ENCODE measurements at places on chromosomes 11 and 22.
A peak's percentile ranks its signal among the peaks of the same experiment; 100 is the strongest.

GRCh38 chr11:47765086-47765485, 2.1 kb downstream of the FNBP4 start:
- no peak for DNase-seq

- no peak for DNase-seq
Measured at GRCh38 chr11:28448186-28448585, 340.0 kb downstream of the METTL15 start.

DNA sequence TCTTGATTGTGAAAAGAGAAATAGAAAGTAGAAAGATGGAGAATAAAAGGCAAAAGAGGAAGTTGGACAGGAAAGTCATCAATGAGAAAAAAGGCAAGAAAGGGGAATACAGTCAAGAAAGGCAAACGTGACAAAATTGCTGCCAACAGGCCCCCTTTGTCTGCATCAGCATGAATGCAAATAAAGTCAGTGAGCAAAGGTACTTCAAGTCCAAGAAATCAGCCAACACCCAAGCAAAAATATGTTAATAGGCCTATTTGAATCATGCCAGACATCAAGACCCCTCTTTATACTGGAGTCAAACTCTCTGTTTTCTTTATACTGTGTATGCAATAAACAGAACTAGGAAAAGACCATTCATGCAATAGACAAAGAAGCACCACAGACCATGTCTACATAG, 34.3 kb downstream of the GUCY1A2 start:
- DNase-seq: no peak

DNA sequence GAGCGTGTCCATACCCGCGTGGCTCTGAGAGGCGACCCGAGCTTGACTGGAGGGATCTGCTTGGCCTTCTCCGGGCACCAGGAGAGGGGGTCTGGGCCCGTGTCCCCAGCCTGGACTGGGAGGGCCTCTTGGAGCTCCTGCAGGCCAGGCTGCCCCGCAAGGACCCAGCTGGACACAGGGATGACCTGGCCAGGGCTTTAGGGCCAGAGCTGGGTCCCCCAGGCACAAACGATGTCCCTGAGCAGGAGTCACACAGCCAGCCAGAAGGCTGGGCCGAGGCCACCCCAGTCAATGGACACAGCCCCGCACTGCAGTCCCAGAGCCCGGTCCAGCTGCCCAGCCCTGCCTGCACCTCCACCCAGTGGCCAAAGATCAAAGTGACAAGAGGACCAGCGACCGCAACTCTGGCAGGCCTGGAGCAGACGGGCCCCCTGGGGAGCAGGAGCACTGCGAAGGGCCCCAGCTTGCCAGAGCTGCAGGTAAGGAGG, 38.2 kb downstream of the TRIOBP start:
- DNase-seq: peak; percentile 46

DNA sequence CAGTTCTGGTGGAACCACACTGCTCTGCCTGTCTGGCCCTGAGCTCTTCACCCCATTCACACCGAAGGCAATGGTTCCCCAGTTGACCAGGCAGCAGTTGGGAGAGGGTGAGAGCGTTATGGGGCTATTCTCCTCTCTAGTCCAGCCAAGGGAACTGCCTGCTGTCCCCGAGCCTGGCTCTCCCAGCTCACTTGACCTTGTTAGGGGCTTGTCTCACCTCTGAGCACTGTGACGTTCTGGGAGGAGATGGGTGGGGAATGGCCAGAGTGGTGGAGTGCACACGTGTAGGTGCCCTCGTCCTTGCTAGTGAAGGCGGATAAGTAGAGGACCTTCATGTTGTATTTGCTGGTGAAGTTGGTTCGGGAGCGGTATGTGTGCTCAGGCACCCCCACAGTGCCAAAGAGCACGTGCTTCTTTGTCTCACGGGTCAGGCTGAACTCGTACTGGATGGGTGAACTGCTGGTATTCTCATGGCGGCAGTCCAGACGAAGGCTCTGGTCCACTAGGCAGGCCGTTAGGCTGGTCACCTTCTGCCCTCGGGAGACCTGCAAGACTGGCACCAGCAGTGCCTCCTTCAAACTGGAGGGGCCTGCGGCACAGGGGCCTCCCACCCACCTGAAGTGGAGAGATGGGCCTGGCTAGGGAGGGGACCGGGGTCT, 3.0 kb downstream of the THY1 start:
- DNase-seq: no peak

DNA sequence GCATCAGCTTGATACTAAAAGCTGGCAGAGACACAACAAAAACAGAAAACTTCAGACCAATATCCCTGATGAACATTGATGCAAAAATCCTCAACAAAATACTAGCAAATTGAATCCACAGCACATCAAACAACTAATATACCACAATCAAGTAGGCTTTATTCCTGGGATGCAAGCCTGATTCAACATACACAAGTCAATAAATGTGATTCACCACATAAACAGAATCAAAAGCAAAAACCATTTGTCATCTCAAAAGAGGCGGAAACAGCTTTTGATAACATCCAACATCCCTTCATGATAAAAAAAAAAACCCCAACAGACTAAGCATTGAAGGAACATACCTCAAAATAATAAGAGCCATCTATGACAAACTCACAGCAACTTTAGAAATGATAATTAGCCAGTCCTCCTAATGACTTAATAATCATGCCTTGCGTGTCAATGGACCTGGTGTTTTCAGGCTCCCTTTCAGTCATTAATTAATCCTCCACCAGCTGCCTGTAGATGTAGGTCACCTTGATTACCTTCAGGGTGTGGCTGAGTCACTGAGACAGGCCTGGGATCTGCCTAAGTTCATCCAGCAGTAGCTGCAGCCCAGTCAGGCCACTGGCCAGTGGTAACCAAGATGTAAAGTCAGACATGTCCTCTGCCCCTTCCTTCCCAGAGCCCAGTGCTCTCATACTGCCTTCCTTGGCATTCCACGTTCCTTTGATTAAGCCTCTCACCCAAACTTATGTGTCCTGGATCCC, 109.8 kb downstream of the EHF start:
- no peak for DNase-seq

DNA sequence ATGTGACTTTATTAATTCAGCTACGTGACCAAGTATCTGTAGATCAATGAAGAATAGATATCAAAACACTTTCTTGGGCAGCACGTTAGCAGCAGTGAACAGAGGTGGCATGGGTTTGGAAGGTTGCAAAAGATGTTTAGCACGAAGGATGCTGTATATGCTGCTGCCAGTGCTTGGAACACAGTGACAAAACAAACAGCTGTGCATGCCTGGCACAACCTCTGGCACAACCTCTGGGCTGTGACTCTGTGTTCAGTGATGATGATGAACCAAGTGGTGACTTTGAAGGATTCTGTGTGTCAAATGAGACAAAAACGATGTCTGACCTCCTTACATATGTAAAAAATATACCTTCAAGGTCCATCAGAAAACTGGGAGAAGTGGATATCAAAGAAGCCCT, 104.7 kb downstream of the TBC1D22A start:
- no peak for DNase-seq

GRCh38 chr11:69231466-69232018, 62.4 kb upstream of the MYEOV start:
- DNase-seq: no peak

DNA sequence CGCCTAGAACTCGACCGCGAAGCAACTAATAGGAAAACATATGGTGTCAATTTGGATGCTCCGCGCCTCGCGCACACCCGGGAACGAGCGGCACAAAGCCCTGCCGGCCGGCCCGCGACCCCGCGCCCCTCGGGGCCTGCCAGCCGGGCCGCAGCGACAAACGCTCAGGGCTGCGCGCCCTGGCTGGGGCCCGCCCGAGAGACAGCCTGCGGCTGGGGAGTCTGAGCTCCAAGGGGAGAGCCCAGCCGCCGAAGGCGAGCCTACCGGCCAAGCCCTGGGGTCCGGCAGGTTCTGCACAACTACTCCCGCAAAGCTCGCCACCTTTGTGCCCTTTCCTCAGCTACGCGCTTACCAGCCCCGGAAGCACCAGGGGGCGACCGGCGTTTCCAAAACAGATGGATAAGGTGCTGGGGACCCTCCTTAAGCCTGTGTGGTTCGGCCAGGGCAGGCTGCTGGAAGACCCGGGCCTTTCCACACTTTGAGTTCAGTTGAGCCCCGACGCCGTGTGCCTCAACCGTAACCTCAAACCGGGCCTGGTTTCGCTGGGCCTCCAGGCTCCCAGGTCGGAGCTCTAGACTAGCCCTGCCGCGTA, 6.0 kb downstream of the PAX6 start:
- no peak for DNase-seq

DNA sequence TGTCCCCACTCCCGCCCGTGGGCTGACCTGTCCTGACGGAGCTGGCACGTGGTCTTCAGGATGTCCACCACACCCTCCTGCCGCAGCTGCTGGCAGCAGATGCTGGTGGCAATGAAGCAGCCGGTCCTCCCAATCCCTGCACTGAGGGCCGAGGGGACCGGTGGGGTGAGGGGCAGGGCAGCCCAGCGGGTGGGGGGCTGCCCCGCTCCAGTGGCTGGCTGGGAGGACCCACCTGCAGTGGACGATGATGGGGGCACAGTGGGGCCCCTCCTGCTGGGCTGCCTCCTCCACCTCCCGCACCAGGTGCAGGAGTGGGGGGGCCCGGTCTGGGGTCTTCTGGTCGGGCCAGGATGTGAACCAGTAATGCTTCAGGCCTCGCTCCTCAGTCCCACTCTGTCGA, 3.4 kb upstream of the IGSF22 start:
- DNase-seq: no peak

- no peak for DNase-seq
Measured at GRCh38 chr11:21810650-21811049, 382.2 kb upstream of the ANO5 start.
